ENCODE measurements at places on chromosomes 3 and 15.

DNA sequence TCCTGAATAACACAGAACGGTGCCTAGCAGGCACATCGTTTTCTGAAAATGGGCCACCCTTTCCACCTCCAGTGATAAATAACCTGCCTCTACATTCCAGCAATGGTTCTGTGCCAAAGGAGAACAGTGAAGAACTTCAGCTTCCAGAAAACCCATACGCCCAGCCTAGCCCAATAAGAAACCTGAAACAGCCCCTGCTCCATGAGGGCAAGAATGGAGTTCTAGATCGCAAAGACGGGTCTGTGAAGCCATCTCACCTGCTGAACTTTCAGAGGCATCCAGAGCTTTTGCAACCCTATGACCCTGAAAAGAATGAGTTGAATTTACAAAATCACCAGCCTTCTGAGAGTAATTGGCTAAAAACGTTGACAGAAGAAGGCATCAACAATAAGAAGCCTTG, 61.9 kb downstream of the CGNL1 start:
- DNase-seq = no peak

GRCh38 chr15:36596915-36597314, 17.5 kb downstream of the CDIN1 start:
- DNase-seq = no peak

- no peak for DNase-seq
Measured at GRCh38 chr3:62439978-62440377, 66.6 kb upstream of the FEZF2 start.

- no peak for DNase-seq
Measured at GRCh38 chr15:93019090-93019489, 69.9 kb downstream of the RGMA start.

DNA sequence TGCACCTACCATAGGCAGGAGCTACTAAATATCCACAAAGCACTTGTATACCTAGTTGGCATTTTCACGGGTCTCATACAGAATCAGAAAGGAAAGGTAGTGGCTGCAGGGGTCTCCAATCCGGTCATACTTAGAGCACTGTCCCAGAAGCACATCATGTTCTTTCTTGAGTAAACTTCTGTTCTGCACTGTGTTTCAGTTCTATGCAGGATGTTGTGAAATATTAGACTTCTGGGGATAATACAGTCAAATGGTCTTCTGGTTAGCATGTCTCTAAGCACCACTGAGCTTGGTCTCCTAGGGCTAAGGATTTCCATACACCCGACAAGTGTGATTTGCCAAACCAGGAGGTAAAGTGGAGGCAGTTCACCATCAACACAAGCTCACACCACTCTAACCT, 27.9 kb downstream of the MINDY4B start:
- DNase-seq = no peak

- DNase-seq = no peak
Measured at GRCh38 chr3:71416876-71417275, 166.7 kb downstream of the FOXP1 start.

- no peak for DNase-seq
Measured at GRCh38 chr15:25905140-25905539, 42.0 kb upstream of the ATP10A start.

DNA sequence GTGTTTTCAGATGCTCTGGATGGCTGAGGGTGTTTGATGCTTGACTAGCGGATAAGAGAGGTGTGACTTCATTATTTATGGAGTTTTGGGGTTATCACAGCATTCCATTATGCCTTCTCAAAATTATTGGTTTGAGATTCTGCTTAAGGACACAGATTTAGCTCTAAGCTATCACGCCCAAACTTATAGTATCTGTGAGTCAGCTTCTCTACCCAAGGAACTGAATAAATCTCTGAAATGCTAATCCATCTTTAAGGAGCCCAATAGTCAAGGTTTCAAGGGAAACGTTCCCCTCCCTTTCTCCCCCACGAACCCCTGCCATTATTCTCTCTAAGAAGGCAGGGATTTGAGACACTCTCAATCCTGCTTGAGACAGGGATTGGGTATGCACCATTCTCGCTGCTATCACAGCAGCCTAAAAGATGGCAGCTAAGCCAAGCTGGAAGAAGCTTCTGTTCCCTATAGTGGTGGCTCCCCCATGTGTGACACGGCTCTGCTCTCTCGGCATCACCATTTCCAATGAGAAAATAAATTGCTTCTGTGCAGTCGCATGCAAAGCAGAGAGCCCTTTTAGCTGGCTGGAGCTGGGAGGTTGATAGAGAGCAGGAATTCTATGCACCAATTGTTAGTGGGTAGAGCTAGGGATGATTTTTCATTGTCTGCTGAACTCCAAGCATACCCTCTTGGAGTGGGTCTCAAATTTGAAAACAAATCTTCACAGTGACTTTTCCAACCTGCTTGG, 151.1 kb downstream of the IL20RB start:
- no peak for DNase-seq

GRCh38 chr3:13419505-13420044, 547 bp downstream of the NUP210 start:
- DNase-seq = no peak

- no peak for DNase-seq
Measured at GRCh38 chr3:29274667-29275066, 6.2 kb upstream of the RBMS3 start.

- DNase-seq = no peak
Measured at GRCh38 chr3:64612082-64612860, 75.5 kb downstream of the ADAMTS9 start.

DNA sequence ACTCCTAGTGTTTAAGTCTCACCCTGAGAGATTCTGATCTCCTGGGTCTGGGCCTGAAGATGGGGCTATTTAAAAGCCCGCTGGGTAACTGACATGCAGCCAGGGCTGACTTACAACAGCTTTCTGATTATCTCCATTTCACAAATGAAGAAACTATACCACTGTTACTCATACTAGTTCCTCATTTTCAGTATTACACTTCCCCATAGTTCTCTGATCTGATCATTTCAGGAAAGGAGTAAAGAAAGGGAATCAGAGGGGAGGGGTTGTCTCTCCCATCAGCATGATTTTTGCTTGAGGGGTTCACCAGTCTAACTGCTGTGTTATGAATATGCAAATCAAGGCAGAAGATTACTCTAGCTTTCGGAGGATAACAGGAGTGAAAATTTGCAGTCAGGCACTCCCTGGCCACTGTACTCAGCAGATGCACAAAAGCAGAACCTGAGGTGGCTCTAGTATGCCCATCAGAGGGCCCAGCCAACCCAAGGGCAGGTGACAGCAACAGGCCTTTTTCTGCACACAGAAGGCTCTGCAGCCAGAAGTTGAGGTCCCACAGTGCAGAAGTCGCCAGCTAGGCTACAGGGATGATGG, 59.4 kb downstream of the DAPK2 start:
- DNase-seq = no peak

- no peak for DNase-seq
Measured at GRCh38 chr3:140597792-140598191, 80.1 kb upstream of the TRIM42 start.

DNA sequence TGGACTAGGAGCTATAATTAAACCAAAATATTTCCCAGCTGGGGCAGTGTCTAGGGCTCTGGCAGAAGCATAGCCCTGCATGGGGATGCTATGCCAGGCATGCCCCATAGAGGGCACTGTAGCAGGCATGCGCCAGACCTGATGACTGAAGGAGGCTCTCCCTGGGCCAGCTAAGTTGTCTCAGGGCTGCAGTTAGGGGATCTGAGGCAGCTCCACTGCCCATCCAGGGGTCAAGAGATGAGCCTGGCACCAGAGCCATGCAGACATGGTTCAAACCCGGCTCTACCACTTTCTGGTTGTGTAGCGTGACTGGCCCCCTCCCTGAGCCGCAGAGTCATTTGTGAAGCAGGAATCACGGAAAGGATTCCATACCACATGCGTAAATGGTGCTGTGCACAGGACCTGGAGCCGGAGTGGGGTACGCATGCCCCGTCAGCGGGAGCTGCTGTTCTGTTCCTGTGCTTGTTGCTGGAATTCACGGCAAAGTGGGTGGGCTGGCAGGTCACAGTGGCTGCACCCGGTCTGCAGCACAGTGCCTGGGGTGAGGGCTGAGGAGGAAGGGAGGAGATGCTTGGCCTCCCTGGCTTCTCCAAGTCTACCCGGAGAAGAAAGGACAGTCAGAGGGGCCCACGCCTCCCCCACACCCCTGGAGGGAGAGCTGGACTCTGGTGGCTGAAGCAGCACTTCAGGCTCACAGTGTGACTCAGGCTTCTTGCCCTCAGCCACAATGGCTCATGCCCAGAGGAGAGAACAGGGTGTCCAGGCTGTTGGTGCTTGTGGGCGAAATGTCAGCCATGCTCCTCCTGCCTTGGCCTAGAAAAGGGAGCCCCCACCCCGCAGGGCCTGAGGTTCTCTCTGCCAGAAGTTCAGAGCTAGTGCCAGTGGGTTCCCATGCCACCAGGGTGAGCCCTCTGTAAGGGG, 43.1 kb downstream of the DNASE1L3 start:
- DNase-seq = peak; percentile 45

DNA sequence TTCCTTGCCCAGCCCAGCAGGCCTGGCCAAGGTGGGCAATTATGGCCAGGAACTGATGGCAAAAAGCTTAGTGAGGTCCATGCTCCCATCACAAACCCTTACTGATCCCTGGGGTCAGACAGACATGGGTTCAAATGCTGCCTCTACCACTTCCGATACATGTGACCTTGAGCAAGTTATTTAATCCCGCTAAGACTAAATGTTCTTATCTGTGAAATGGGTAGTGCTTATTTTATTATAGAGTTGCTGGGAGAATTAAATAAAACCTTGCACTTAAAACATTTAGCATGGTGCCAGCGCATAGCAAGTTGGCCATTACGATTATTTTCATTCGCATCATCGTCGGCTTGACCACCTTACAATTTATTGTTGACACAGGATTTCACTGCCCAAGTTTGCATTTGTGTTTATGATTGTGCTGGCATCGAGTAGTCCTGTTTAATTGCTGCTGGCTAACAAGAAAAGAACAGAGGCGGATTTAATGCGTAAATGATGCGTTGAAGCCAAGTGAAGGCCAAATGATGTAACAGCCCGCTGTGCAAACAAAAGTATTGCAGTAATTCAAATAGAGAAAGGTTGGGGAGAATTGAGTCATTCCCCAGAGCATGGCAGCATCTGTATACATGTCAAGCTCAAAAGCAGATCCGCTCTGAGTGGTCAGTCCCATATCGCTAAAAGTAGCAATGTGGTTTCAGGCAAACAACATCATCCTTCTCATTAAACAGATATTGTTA, 7.3 kb upstream of the FURIN start:
- DNase-seq = no peak

DNA sequence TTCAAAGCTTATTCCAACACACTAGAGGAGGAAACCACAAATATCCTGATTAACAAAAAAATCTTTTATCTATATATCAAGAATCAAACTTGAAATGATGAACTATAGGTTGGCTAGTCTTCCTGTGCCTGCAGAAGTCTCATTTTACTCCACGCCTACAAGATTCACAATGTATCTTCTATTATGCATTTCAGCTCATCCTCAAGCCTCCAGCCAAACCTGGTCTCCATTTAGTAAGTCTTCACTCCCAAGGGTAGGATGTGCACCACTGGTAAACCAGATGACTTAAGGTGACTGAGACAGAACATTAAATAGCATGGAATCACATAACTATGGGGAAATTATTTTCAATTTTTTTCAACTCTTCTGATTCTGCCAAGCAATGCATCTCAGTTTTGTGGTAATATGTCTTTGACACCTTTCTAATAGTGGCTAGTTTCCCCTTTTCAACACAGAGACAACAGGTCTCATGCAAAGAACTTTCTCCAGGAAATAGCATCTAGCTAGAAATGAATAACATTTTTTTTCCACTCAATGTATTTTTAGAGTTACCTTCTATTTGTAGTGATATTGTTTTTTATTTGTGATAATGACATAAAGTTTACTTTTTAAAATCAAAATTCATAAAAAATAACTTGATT, 166.9 kb downstream of the TNIK start:
- no peak for DNase-seq

GRCh38 chr3:58071480-58071971, 63.3 kb downstream of the FLNB start:
- no peak for DNase-seq

DNA sequence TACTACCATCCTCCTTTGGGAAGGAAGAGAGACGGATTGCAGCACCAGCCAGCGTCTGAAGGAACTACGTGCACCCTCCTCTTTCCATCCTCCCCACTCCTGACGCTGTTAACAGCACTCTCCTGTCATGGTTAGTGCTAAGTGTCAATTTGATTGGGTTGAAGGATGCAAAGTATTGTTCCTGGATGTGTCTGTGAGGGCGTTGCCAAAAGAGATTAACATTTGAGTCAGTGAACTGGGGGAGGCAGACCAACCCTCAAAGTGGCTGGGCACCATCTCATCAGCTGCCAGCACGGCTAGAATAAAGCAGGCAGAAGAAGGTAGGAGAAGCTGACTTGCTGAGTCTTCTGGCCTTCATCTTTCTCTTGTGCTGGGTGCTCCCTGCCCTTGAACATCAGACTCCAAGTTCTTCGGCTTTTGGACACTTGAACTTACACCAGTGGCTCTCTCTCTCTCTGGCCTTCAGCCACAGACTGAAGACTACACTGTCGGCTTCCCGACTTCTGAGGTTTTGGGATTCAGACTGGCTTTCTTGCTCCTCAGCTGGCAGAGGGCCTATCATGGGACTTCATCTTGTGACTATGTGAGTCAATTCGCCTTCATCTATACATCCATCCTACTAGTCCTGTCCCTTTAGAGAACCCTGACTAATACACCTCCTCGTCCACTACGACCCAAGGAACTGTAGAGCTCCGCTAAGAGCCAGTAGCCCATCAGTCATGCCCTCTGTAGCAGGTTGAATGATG, 128.2 kb upstream of the HES1 start:
- no peak for DNase-seq

GRCh38 chr15:28006116-28006905, 92.8 kb downstream of the OCA2 start:
- no peak for DNase-seq

DNA sequence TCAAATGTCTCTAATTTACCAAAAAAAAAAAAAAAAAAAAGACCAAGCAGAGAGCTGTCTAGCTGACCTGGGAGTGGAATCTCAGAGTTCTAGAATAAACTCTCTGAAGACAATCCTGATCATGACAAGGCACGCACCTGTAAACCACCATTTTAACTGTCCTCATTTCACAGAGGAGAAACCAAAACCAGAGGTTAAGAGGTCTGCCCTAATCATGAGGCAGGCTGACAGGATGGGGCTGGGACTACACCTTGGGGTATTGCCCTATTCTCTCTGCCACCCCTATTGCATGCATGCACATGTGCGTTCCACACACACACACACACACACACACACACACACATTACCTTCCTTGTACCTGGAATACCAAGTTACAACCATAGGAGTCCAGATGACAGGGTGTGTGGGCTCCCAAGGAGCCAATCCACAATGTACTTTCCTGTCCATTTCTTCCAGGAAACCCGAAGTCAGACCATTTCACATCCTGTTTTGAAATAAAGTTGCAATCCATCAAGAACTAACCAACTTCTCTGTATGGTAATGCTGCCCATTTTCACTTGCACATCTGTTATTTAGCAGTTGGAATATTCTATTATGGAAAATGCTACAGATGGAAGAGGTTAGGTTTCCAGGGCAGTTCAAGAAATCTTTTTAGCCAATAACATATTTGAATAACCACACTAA, 34.6 kb downstream of the HSPBAP1 start:
- no peak for DNase-seq
